Pancreas (tissue), 10 donors: ENCODE measurements at places on chromosomes 1 and 21. TPM values are rescaled to one million over a fixed set of nuclear protein-coding genes. Genes with fewer than 3 reads are reported as not detected.

DNA sequence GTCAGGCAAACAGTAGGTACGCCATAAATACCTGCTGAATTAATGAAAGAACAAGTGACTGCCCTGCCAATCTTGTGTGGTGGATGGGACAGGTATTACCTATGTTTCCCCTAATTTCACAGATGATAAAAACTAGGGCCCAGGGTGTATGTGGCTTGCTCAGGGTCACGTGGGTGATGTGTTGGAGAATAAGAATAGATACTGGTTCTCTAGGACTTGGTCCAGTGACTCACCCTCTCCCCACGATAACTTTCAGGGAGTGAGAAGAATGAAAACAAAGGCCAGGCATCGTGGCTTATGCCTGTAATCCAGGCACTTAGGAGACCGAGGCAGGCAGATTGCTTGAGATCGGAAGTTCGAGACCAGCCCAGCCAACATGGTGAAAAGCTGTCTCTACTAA is 26.7 kb downstream of the SLC26A9 start:
- H3K4me1 ChIP-seq, result peaks cover 36% of the 10 kb centered on the region
- H3K27ac ChIP-seq, result no peak overlapping the region
- no peak for DNase-seq
- no peaks in the 10 kb centered on the region for H3K36me3 ChIP-seq

Gene CCDC27
- total RNA-seq, result not detected

Gene FCRL5
- 0.05 TPM for total RNA-seq

DNA sequence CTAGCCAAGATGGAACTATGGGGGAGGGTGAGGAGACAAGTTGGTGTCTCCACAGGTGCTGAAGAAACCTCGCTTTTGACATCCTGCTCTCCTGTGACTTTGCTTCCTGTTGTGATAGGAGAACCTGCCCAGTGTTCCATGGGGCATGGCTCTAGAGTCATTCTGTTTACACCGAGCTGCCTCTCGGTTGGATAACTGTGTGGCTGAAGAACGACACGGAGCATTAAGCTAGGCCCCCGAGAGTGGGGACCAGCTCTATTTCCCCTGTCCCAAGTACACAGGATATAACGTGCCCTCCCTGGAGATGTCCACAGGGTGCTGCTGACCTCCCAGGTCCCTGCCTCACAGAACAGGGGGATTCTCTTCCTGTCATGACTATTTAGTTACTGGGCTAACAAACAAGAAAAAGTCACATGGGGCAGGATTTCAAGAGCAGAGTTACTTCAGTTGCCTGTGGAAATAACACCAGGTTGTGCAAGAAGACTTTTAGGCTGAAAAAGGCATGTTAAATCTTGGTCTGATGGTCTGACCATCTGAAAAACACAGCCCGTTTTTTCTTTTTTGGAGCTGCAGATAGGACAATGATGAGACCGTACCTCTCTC is 29.4 kb upstream of the PPP2R5A start:
- no peaks in the 10 kb centered on the region for H3K27me3 ChIP-seq
- H3K27ac ChIP-seq, result no peak overlapping the region
- no peak overlapping the region for H3K4me3 ChIP-seq
- H3K36me3 ChIP-seq, result no peaks in the 10 kb centered on the region
- peaks cover 3% of the 10 kb centered on the region for H3K4me1 ChIP-seq
- DNase-seq, result no peak

DNA sequence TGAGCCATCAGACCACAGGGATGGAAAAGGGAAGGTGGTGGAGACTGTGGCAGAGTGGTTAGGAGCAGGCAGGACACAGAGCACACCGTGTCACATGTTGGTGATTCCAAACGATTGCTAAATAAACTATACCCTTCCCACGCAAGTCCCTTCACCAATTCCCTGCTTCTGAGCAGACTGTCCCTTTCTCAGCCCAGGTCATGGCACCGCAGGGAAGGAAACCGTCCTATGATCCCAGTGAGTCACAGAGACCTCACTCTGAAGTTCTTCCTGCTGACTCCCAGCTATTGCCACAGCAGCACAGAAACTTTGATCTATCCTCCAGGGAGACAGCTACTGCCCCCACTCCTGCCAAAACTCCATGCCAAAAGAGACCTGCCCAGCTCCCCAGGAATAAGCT is 19.2 kb downstream of the RIMS3 start:
- DNase-seq, result no peak
- no peaks in the 10 kb centered on the region for H3K4me1 ChIP-seq
- no peak overlapping the region for H3K27ac ChIP-seq

GRCh38 chr1:85417876-85418275 is 47.1 kb downstream of the DDAH1 start:
- no peaks in the 10 kb centered on the region for H3K27me3 ChIP-seq
- H3K27ac ChIP-seq, result no peak overlapping the region
- no peak overlapping the region for H3K4me3 ChIP-seq
- H3K36me3 ChIP-seq, result no peaks in the 10 kb centered on the region

DNA sequence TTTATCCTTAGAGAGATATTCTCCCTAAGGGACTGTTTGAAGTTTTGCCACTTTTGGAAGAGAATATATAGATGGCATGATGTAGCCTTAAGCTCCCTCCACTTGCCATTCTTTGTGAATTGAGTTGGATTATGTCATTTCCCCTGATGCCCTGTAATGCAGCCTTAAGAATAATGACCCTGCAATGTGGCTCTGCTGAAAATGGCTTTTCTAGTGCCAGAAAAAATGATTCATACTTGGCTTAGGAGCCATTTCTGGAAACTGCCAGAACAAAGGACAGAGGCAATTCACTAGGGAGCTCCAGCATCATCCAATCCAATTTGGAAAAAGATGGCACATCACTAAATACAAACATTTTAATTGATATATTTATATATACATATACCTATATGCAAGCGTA is 265.3 kb downstream of the SPATA17 start:
- H3K36me3 ChIP-seq, result no peaks in the 10 kb centered on the region
- H3K27me3 ChIP-seq, result no peaks in the 10 kb centered on the region
- H3K27ac ChIP-seq, result no peak overlapping the region
- no peak overlapping the region for H3K4me3 ChIP-seq
- DNase-seq, result no peak

- no peaks in the 10 kb centered on the region for H3K4me1 ChIP-seq
- H3K4me3 ChIP-seq, result no peak overlapping the region
- no peaks in the 10 kb centered on the region for H3K36me3 ChIP-seq
- H3K27ac ChIP-seq, result no peak overlapping the region
Observed at GRCh38 chr1:181479137-181479745, 4.1 kb upstream of the CACNA1E start.

DNA sequence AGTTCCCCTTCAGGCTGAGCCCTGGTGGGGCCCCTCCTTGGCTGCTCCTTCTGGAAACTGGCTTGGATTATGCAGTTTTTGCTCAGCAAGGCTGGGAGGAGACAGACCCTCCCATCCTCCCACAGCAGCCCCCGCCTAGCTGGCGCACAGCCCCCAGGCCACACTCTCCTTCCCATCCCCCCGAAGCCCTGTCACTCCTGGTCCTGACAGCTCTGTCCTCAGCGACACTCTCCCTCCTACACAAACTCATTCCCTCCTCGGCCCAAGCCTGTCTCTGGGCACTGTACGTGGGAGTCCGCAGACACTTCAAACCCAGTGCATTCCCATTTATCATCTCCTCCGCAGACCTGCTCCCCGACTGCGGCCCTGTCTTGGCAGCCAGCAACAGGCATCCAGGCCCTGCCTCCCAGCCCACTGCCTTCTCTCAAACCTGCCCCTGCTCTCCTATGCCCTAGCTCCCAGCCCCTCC is 25.0 kb upstream of the EPHB2 start:
- no peaks in the 10 kb centered on the region for H3K27me3 ChIP-seq
- H3K4me1 ChIP-seq, result no peaks in the 10 kb centered on the region
- no peak overlapping the region for H3K4me3 ChIP-seq
- H3K36me3 ChIP-seq, result no peaks in the 10 kb centered on the region
- DNase-seq, result no peak
- no peak overlapping the region for H3K27ac ChIP-seq

Gene IRF6
- total RNA-seq, result 20.0 TPM

GRCh38 chr1:240608707-240609106 is 3.2 kb downstream of the GREM2 start:
- H3K27me3 ChIP-seq, result no peaks in the 10 kb centered on the region
- DNase-seq, result no peak
- H3K36me3 ChIP-seq, result no peaks in the 10 kb centered on the region
- H3K4me3 ChIP-seq, result no peak overlapping the region
- H3K27ac ChIP-seq, result no peak overlapping the region

DNA sequence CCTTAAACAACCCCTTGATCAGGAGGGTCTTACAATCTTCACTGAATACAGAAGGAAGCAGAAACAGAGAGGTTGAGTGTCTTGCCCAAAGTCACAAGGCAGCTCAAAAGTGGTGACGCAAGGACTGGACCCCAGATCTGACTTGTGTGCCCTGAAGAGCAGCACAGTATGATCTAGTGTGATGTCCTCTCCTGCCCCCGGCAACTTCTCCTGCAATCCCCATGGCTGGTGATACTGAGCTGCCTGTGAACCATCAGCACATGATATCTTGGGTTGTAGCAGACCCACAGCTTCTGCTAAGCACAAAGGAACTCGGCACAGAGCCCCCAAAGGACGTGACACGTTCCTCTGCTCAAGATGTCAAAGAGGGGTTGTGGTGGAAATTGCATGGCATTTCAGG is 51.2 kb upstream of the EDN2 start:
- no peaks in the 10 kb centered on the region for H3K27me3 ChIP-seq
- no peaks in the 10 kb centered on the region for H3K36me3 ChIP-seq
- no peak overlapping the region for H3K27ac ChIP-seq
- H3K4me1 ChIP-seq, result peaks cover 9% of the 10 kb centered on the region
- DNase-seq, result no peak
- H3K4me3 ChIP-seq, result no peak overlapping the region

- no peak overlapping the region for H3K27ac ChIP-seq
- H3K36me3 ChIP-seq, result no peaks in the 10 kb centered on the region
- peak overlapping the region; percentile 64 for H3K4me3 ChIP-seq
- no peaks in the 10 kb centered on the region for H3K27me3 ChIP-seq
- peak; percentile 32 for DNase-seq
Observed at GRCh38 chr1:236141447-236142252, 689 bp upstream of the GPR137B start.

Gene LGR6
- total RNA-seq, result not detected

Gene CLIC4
- 86.7 TPM for total RNA-seq

DNA sequence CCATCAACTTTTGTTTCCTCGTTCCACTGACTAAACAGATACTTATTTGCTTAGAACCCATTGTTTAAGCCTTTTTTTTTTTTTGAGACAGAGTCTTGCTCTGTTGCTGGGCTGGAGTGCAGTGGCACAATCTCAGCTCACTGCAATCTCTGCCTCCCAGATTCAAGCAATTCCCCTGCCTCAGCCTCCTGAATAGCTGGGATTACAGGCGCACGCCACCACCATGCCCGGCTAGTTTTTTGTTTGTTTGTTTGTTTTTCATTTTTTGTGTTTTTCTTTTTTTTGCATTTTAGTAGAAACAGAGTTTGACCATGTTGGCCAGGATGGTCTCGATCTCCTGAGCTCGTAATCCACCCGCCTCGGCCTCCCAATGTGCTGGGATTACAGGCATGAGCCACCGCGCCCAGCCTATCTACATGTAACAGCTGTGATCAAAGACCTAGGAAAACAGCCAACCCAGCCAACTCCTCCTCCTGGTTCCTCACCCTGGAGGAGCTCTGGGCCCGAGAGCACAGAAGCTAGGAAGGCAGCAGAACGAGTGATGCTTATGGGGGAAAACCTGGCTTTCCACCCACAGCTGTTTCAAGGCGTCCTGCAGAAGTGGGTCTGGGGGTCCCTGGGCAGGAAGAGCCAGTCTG is 32.9 kb downstream of the KCNN3 start:
- H3K4me3 ChIP-seq, result no peak overlapping the region
- H3K27me3 ChIP-seq, result no peaks in the 10 kb centered on the region
- H3K4me1 ChIP-seq, result peaks cover 4% of the 10 kb centered on the region
- no peak for DNase-seq

Gene SPRR1A
- not detected for total RNA-seq

DNA sequence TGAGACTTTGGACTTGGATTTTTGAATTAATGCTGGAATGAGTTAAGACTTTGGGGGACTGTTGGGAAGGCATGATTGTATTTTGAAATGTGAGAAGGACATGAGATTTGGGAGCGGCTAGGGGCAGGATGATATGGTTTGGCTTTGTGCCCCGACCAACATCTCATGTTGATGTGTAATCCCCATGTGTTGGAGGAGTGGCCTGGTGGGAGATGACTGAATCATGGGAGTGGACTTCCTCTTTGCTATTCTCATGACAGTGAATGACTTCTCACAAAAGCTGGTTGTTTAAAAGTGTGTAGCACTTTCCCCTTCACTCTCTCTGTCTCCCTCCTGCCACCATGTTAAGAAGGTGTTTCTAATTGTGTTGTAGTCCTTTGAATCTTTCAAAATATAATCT is 9.3 kb upstream of the PHGDH start:
- H3K36me3 ChIP-seq, result no peaks in the 10 kb centered on the region
- no peaks in the 10 kb centered on the region for H3K4me1 ChIP-seq
- no peak overlapping the region for H3K4me3 ChIP-seq
- no peak for DNase-seq
- H3K27ac ChIP-seq, result no peak overlapping the region

DNA sequence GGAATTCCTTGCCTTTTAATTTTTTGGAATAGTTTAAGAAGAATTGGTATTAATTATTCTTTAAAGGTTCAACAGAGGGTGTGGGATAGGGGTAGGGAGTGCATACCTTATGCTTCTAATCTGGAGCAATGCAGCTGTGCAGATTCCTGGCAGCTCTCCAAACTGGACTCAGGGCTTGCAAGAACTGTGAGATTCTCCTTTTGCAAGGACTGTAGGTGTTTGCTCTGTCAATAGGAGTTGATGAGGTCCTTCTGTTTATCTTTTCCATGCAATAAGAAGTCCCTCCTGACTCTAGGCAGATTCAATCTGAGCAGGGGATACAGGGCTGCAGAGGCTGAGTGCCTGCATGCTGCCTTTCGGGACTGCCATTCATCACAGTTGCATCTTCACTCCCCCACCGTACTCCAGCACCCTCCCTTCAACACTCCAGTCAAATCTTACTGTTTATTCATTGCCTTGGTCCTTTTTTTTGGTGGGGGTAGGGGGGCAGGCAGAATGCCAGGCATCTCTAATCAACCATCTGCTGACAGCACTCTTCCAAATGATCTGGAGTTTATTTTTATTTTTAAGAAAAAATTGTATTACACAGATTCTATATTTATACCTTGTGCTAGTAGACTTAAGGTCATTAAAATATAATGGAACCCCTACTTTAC is 122.3 kb downstream of the DISC1 start:
- no peak for DNase-seq
- H3K36me3 ChIP-seq, result no peaks in the 10 kb centered on the region
- no peaks in the 10 kb centered on the region for H3K27me3 ChIP-seq
- no peak overlapping the region for H3K4me3 ChIP-seq
- H3K27ac ChIP-seq, result no peak overlapping the region

Gene OSCP1
- 4.8 TPM for total RNA-seq

- H3K4me3 ChIP-seq, result no peak overlapping the region
- no peak for DNase-seq
- no peaks in the 10 kb centered on the region for H3K36me3 ChIP-seq
- no peak overlapping the region for H3K27ac ChIP-seq
- H3K27me3 ChIP-seq, result no peaks in the 10 kb centered on the region
- H3K4me1 ChIP-seq, result peaks cover 5% of the 10 kb centered on the region
Observed at GRCh38 chr1:61273167-61273705, 190.9 kb downstream of the NFIA start.

Gene TMEM200B
- total RNA-seq, result 0.73 TPM

GRCh38 chr1:66217021-66217420 is 316.9 kb upstream of the SGIP1 start:
- H3K4me1 ChIP-seq, result no peaks in the 10 kb centered on the region
- H3K36me3 ChIP-seq, result no peaks in the 10 kb centered on the region
- H3K4me3 ChIP-seq, result no peak overlapping the region

- no peak overlapping the region for H3K27ac ChIP-seq
- DNase-seq, result no peak
- H3K4me1 ChIP-seq, result no peaks in the 10 kb centered on the region
- no peaks in the 10 kb centered on the region for H3K27me3 ChIP-seq
- no peak overlapping the region for H3K4me3 ChIP-seq
- H3K36me3 ChIP-seq, result no peaks in the 10 kb centered on the region
Observed at GRCh38 chr1:81158592-81158991, 642.1 kb upstream of the ADGRL2 start.
